GDM1 (cell line): ENCODE measurements at places on chromosomes 4 and X.

DNA sequence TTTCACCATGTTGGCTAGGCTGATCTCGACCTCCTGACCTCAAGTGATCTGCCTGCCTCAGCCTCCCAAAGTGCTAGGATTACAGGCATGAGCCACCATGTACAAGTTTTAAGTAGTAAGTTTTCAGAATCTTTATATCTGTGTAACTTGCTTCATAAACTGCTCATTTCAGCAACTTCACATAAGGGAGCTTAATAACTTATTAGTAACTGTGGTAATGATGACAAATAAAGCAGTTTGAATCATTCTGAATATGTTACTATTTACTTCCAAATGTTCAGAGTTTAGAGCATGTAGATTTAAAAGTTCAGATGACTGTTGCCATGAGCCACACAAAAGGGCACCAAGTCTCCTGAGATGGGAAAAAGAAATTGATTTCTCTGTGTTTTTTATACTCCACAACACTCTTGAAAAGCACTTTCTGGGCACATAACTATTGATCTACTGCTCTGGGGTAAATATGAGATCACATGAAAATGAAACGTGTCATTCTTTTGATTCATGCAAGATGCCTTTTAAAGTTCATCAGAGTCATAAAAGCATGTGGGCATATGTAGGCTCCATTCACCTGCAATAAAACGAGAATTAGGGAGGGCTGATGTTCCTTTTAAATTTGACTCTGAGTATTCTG lies 14.1 kb upstream of the CA5B start:
- no peak for DNase-seq

- no peak for DNase-seq
Observed at GRCh38 chrX:118220509-118220908, 103.9 kb upstream of the KLHL13 start.

DNA sequence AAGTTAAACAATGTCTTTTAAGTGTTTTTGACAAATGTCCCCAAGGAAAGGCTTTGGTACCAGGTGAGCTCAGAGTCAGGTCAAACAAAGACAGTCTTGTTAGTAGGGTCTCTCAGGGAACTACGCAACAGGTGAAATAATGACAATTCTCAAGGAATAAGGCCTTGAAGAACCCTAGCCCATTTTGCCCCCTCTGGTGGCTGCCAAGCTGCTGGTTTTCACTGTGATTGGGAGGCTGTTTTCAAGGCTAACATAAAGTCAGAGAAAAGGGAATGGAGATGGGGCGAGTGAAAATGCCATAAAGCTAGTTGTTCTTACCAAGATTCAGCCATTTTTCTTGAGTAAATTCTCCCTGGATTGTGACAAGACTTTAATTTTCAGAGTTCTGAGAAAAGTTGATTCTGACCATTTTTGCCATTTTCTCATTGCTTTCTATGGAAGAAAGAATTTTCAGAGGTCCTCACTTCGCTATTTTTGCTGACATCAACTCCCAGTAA lies 58.7 kb downstream of the RWDD4 start:
- no peak for DNase-seq

- no peak for DNase-seq
Observed at GRCh38 chr4:184313702-184314659, 96.3 kb upstream of the ENPP6 start.

GRCh38 chr4:189304809-189305208 lies 635.9 kb upstream of the FRG1 start:
- no peak for DNase-seq

DNA sequence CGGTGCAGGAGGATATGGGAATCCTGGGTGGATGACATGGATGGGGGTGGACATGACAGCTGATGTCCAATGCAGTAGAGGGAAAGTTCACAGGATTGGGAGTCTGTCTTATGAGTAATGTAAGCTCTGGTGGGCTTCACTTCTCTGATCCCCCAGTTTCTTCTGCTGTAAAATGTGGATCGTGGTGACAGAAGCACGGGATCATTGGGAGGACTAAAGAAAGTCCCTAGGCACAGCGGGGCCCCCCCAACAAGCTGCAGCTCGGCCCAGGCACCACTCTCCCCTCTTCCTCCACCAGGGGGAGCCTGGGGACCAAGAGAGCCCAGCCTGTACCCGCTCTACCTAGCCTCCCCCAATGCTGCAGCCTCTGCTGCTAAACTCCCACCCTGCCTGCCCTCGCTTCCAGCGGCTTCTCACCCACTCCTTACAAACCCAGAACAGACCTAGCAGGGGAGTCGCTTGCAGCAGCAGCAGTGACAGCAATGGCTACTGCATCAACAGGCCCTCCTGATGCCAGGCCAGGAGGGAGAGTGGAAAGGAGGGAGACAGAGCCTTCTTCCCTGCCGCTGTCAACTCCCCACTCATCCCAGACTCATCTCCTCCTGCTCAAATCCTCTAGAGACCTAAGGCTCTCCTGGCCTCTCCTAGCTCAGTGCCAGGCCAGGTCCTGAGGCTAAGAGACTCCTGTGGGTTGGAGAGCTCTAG lies 36.1 kb upstream of the IQSEC2 start:
- DNase-seq, result peak; percentile 35
